ENCODE measurements at places on chromosomes 1 and 21.

DNA sequence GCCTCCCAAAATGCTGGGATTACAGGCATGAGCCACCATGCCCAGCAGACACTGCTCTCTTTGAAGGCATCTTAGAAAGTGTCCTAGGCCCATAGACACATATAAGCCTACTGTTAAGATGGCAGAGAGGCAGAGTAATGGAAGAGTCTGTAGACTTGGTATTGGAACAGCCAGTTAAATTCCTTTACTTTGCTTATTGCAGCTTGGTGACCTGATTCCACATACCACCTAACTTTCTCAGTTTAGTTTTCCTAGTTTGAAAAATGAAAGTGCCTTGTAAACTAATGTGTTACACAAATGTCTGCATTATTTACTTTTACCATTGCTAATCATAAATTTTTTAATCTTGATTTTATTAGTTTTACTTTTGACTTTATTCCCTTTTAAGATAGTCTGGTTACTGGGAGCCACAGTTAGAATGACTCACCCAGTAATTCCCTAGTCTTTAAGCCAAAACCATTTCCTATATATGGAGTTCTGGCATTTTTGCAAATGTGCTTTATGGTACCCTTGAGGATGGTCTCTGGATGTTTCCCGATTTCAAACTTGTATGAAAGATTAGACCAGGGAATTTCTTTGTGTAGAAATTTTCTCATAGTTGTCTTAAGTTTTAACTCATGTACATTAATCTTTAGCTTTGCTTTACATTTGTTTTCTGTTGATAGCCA, 6.4 kb downstream of the SMAP2 start:
- no peak for DNase-seq

DNA sequence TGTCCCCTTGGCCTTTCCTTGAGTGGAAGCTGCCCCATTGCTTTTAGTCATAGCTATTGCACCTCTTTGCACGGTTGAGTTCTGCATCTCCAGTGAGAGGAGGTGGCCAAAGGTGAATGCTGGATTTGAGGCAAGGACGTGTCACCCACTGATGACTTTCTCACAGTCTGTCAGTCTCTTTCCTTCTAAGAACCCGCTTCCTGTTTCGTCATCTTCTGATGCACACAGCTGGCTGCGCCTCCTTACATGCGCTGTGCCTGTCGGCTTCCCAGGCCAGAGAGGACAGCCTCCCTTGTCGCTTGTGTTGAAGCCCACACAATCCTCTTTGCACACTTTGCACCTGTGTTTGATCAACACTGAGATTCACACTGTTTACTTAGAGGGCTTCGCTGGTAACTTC, 41.8 kb upstream of the PWP2 start:
- peak; percentile 84 for DNase-seq

DNA sequence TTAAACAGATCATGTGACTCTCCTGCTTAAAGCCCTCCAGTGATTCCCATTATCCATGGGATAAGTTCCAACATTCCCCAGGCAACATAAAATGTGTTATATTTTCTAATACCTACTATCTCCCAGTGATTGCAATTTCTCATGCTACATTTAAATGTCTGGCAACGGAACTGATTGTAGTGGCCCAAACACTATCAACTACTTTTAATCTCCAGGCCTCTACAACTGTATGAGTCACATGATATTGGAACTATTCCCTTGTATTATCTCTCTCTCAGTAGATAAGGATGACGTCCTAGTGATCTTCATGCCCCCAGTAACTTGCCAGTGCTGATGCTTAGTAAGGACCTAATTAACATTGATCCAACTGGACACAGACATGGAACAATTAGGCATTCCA, 49.9 kb downstream of the ERICH3 start:
- no peak for DNase-seq

DNA sequence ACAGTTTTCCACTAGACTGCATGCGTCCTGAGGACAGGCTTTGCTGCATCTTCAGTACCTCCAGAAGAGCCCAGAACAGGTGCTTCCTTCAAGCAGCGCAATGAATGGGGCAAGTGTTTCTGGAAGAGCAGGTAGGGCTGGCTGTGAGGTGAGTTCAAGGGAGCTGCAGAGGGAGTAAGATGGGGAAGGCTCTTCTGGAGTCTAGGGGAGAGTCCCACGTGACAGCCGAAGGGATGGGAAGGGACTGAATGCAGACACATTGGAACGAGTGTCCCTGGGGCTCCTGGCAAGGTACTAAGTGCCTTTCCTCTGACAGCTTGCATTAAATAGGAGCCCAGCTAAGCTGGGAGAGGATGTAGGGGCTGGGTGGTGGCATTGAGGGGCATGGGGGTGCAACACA, 84.2 kb downstream of the FAM78B start:
- no peak for DNase-seq

DNA sequence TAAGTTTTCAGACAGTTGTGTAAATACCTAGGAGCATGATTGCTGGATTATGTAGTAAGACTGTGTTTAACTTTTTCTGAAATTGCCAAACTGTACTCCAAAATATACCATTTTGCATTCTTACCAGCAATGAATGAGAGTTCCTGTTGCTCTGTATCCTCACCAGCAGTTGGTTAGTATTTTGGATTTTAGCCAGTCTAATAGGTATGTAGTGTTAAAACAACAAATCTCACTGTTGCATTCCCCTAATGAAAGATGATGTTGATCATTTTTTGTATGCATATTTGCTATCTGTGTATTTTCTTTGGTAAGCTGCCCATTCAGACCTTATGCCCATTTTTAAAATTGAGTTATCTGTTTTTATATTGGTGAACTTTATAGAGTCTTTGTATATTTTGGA, 89.9 kb downstream of the RASAL2 start:
- DNase-seq, result no peak

- no peak for DNase-seq
These were observed 67.1 kb downstream of the DDR2 start for GRCh38 chr1:162699366-162699765.

DNA sequence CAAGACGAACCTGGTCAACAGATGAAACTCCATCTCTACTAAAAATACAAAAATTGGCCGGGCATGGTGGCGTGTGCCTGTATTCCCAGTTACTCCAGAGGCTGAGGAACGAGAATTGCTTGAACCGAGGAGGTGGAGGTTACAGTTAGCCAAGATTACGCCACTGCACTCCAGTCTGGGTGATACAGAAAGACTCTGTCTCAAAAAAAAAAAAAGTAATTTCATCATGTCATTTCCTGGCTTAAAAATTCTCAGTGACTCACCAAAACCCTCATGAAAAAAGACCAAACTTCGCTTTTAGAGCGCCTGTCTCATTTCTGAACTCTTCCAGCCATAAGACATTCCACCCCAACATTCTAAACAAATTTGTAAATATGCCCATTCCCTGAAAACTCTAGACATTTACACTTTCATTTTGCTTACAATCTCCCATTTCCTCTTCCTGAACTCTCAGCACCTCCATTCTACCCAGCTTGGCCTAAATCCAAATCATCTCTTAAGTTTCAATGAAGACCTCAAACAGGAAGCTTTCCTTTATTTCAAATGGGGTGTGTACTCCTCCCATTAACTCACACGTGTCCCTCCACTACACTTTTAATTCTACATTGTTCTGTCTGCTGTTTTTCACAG, 50.5 kb upstream of the PRRC2C start:
- DNase-seq, result no peak

GRCh38 chr1:4601941-4602340, 52.5 kb upstream of the AJAP1 start:
- no peak for DNase-seq

- no peak for DNase-seq
These were observed 79.6 kb downstream of the ST3GAL3 start for GRCh38 chr1:43786960-43787359.

DNA sequence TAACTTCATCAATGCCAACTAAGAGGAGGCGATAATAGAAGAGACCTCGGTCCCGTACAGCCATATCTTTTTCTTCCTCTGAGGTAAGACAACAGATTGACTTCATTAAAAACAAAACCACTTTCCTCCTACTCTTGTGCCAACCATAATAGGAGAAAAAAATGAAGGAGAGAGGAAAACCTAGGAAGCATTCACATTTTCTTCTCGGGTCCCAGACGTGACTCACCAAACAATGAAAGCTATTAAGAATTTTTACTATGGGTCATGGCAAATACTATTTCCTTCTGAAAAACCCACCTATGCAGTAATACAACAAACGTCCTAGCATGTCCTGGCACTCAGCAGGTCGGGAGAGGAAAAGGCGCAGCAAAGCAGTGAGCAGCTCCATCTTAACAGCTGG, 8.6 kb upstream of the BCL2L15 start:
- DNase-seq, result no peak

DNA sequence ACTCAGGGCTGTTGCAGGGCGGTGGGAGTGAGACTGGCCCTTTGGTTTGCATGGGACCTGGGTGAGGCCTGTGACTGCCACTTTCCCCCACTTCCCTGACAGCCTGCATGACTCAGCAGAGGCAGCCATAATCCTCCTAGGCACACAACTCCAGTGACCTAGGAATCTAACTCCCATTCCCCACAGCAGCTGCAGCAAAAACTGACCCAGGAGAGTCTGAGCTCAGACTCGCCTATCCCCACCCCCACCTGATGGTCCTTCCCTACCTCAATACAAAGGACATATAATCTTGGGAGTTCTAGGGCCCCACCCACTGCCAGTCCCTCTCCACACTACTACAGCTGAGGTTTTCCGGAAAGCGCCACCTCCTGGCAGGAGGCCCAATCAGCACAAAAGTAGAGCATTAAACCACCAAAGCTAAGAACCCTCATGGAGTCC, 26.7 kb downstream of the NDC1 start:
- DNase-seq, result no peak

- DNase-seq, result no peak
These were observed 6.3 kb upstream of the COL6A2 start for GRCh38 chr21:46091631-46092025.

DNA sequence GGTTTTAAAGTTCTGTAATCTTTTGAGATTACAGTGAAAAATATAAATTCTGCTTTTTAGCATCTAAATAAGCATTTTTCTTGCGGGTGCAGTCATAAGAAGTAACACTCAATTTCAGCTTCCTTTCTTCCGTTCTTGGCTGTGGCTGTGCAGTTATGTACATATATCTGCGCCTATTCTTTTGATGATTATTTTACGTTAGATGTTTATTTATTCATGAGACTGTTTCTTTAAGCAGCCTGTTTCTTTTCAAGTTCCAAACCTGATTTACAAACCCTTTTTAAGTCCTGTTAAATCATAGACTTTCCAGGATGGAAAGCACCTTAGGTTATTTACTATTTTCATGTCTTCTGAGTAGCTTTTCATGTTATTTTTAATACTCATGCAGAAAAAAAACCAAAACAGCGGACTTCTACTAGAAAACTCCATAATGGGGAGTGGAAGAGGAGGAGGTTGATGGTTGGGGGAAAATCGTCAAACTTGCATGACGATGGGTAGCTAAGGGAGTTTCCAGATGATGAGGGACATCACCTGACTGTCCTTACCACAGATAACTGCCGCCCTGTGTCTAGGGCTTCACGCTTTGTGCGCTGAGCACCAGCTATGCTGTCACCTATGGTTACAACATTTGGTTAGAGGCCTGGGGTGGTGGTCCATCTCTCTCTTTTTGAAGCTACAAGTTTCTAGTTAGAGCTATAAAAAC, 2.6 kb downstream of the PRDM2 start:
- peak; percentile 72 for DNase-seq

- DNase-seq, result no peak
These were observed 13.1 kb downstream of the SLC5A9 start for GRCh38 chr1:48235652-48236051.

GRCh38 chr1:63537940-63538339, 14.6 kb downstream of the EFCAB7 start:
- DNase-seq, result no peak

DNA sequence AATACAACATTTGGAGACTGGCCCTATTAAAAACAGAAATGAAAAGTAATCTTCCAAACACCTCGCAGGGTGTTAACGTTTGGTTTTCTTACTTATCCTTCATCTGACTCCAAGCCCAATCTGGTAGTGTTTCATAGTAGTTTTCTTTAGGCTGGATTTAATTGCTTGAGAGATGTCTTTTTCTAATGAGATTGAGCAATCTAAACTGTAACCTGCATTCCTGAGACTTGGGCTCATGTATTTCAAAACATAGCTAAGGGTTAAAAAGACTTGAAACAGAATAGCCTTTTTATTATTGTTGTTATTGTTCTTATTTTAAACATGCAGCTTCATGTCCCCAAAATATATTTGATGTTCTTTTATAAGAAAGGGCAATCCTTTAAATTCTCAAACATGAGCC, 278.9 kb downstream of the TGFB2 start:
- DNase-seq, result no peak

DNA sequence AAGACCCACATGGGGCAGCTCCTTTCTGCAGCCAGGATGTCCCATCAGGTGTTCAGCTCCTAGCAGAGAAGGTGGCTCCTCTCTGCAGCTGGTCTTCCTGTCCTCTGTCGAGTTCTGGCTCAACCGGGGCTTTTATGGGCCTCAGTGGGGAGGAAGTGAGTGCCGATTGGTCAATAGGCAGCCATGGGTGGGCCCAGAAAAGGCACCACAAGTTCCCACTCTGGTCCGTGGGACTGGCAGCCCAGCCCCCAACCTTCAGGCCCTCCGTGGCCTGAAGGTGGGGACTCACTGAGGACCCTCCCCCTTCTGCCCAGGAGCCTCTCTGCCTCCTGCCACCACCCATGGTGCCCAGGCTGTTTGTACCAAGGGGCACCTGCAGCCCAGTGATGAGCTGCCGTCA, 161.7 kb upstream of the DUSP10 start:
- no peak for DNase-seq

- DNase-seq, result no peak
These were observed 3.1 kb downstream of the ESPN start for GRCh38 chr1:6427441-6428390.

GRCh38 chr21:46017148-46017547, 35.6 kb downstream of the COL6A1 start:
- no peak for DNase-seq

DNA sequence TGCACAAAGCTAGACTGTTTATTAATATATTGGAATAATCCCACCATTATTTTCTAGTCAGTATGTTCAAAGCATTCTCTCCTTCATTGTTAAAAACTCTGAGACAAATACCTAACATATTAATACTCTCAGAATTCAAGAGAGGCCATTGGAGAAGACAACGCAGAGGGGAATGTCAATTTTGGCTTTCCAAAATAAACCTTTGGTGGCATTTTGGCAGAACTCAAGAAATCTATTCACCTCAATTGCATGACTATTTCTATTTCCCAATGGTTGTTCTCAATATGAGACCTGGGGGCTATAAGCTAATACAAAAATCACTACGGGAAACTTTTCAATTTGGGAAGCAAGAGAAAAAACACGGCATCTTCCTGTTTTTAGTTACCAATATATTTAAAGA, 58.5 kb downstream of the RUSC1 start:
- no peak for DNase-seq

GRCh38 chr1:33724348-33724747, 139.5 kb upstream of the HMGB4 start:
- DNase-seq, result no peak
